ENCODE measurements at places on chromosomes 5 and 9.

GRCh38 chr9:108643731-108644510, 211.9 kb downstream of the ACTL7B start:
- DNase-seq: no peak

- DNase-seq: no peak
Observed at GRCh38 chr5:56410696-56411095, 177.6 kb upstream of the ANKRD55 start.

DNA sequence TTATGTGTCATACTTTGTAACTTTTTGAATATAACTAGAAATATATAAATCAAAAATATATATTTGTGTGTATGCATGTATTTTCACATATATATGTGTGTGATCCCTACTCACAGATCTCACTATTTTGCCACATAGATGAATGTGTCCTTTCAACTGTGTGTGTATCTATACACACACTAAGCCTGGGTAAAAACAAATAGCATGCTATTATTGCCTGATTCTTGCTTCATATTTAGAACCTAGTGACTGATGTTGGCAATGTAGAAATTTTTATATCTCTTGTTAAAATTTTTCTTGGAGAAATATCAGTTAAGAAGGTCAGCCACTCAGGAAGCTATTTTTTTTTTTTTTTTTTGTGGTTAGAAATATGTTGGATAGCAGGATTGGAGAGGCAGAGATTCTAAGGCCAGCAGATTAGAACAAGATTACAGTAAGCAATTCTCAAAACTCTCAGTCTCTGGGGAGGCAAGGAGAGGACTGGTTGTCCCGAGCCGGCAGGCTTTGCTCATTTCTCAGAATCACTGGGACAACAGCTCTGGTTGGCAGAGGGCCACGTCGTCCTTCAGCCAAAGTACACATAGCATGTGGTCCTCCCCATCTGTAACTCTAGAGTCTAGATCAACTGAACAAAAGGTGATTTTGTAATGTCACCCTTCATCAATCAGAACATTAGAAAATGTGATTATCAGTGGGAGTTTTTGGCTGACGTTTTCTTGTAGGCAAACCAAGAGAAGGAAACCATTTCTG, 19.7 kb downstream of the C6 start:
- DNase-seq: no peak

DNA sequence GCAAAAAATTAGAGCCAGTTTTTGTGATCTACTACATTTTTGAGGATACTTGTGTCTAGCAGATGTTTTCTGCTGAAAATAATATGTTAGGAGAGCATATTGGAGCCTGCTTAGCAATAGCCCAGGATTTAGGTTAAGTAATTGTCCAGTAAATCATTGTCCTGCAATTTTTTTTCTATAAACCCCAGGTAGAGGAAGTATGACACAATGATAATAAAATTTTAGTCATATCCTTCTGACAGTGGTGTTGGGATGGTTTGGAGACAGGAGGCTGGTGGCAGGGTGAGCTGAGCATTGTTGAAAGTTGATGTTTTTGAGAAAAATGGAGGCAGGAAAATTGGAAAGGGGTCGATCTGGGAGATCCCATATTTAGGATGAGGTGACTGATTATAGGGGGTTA, 3.5 kb downstream of the SNCAIP start:
- DNase-seq: no peak

GRCh38 chr9:69454321-69454720, 129.3 kb downstream of the ENTREP1 start:
- no peak for DNase-seq

GRCh38 chr5:62331921-62332320, 25.9 kb downstream of the KIF2A start:
- DNase-seq: no peak

- no peak for DNase-seq
Observed at GRCh38 chr5:87394411-87395165, 18.1 kb downstream of the CCNH start.

GRCh38 chr5:81183811-81184748, 49.0 kb upstream of the CKMT2 start:
- DNase-seq: no peak

DNA sequence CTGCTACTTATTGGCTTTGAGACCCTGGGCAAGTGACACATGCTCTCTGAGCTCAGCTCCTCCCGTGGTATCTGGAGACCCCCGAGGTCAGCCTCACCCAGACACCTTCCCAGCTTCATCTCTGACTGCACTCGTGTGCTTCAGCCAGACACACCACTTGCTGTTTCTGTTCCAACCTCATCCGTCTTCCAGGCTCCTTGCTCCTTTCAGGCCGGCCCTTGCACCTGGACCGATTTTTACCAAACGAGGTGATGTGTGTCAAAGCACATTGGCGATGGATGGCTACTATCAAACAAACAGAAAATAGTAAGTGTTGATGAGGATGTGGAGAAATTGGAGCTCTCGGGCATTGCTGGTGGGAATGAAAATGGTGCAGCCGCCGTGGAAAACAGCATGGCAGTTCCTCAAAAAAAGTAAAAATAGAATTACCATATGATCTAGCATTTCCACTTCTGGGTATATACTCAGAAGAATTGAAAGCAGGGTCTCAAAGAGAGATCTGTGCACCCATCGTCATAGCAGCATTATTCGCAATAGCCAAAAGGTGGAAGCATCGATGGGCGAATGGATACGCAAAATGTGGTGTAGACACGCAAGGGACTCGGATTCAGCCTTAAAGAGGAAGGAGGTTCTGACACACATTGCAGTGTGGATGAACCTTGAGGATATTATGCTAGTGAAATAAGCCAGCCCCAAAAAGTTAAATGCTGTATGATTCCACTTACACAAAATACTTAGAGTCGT, 96.1 kb upstream of the IER5L start:
- DNase-seq: no peak

GRCh38 chr9:76912636-76913275, 6.8 kb upstream of the PRUNE2 start:
- no peak for DNase-seq

- no peak for DNase-seq
Observed at GRCh38 chr5:178769617-178770260, 39.3 kb upstream of the ZNF354A start.

- DNase-seq: no peak
Observed at GRCh38 chr5:122500245-122501088, 188.4 kb downstream of the SNCAIP start.

DNA sequence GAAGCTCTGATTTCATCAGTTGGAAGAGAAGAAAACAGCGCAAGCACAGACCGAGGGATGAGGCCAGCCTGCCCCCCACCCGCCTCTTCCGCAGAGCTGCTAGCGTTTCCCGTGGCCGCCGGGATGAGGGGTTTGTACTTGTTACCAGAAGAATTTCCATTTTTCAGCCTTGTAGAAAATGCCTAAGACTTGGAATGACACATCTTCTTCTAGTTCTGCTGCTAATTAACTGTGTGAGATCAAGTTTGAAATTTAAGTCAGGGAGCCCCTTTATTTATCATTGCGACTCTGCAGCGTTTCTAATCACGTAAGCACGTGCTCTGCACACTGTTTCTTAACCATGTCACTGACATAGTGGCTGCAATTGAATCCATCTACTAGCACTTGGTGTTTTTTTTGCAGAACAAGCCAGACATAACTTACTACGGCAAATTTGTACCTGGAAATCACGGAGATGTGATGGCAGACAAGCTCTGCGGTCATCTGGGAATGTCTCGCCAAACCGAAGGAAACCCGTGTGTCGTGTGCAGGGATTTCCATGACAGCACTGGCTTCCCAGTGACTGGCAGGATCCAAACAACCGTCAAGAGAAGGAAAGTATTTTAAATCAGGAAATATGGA, 41.8 kb upstream of the ROR2 start:
- DNase-seq: no peak

DNA sequence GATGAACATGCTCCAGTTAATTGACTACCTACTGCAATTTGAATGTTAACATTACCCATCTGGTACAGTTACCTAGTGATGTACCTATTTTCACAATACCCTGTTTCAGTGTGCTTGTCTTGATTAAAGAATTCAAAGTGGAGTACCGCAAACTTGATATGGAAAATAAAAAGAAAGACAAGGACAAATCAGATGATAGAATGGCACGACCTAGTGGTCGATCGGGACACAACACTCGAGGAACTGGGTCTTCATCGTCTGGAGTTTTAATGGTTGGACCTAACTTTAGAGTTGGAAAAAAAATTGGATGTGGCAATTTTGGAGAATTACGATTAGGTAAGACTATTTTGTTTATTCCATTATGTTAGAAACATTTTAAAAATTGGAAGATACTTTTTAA, 33.5 kb downstream of the CSNK1G3 start:
- no peak for DNase-seq

DNA sequence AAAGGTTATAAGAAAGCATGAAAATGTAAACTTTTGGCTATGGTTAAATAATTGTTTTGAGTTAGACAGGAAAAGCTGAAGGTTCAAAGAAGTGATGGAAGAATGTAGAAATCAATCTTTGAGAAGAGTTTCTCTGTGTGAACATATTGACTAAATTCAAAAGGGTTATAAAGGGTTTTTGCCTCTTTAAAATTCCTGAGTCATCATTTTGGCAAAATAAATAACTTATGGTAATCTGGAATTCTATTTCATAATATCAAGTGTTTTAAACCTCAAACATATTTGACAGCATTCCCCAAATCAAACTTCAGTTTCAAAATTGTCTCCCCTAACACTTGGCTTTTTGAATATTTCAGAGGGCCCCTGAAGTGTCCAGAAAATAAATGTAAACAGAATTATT, 60.6 kb upstream of the SPINK5 start:
- no peak for DNase-seq

DNA sequence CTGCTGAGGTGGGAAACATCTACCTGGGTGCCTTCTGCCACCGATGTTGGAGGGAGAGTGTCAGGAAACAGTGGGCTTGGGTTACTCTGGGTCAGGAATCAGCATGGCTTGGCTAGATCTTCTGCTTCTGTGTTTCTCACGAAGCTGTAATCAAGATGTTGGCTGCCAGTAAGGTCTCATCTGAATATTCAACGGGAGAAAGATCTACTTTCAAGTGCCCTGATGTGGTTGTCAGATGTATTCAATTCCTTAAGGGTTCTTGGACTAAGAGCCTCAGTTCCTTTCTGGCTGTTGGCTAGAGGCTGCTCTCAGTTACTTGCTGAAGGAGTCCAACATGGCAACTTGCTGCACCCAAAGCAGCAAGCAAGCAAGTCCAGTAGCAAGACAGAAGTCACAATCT, 41.9 kb upstream of the STOM start:
- DNase-seq: no peak

GRCh38 chr9:29826421-29826820, 2253.1 kb upstream of the C9orf72 start:
- no peak for DNase-seq

DNA sequence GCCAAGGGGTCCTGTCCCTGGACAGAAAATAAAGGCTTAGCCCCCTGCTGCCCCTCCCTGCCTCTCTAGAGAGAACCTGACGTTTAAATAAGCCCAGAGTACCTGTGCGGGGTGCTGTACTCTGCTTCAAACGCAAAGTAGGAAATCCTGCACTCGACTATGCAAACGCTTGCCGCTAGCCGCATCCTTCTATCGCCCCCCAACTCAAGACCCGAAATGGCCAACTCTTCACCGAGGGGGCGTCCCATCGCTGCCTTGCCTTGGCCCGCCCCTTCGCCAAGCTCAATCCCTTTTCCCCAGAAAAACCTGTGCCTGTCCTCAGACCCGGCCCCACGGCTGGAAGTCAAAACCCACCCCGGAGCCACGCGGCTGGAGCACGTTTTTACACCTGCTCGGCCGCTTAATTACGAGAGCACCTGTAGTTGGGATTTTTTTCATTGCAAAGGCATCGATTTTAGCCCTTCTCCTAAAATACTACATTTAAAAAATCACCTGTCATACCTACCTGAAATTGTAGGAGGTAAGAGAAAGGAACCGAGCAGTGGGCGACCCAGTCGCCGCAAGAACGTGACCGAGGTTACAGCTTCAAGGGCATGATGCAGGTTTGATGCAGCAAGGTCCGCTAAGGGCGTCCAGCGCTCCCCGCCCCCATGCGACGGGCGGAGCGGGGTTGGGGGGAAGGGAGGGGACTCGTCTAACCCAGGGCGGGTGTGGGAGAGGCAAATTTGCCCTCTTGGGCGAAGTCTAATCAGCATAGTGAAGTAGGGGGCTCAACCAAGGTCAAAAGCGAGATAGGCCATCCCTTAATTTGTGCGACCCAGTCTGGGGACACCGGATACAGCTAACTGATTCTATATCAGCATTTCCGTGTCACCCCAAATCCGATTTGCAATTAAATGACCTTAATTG, 3.5 kb downstream of the ELAVL2 start:
- no peak for DNase-seq

- no peak for DNase-seq
Observed at GRCh38 chr5:89080467-89081116, 197.6 kb upstream of the MEF2C start.

GRCh38 chr5:108905805-108906204, 158.1 kb downstream of the FER start:
- DNase-seq: no peak

- no peak for DNase-seq
Observed at GRCh38 chr5:106380736-106381135, 1290.0 kb downstream of the EFNA5 start.

Data from cortex of kidney (tissue), 1 donor.